ENCODE measurements at places on chromosomes 16 and 17. TPM values are rescaled to one million over a fixed set of nuclear protein-coding genes. Genes with fewer than 3 reads are reported as not detected.

GRCh38 chr17:14756479-14756878 lies 455.6 kb downstream of the HS3ST3B1 start:
- DNase-seq, result no peak

DNA sequence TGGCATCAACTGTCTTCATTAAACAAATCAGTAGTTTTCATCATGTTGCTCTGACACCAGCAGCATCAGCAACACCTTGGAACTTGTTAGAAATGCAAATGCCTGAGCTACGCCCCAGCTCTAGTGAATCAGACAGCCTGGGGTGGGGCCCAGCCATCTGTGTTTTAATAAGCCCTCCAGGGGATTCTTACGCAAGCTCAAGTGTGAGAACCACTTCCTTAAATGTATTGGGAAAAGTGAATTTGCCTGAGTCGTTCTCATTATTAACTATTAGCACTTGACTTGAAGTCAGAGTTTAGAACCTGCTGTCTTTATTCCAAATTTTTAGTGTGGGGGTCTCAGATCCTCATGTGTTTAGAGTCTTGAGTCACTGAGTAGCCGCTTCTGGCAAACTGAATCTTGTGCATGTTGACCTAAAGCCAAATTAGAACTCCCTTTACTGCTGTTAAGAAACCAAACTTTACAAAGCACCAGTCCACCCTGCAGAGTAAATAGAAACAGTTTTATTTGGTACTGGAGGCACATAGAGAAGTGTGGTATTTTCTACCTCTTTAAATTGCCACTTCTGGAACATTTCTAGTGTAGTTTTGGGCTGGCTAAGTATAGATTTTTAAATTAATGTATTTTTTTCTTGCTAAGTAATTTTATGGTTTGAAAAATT lies 137.4 kb upstream of the COX10 start:
- no peak for DNase-seq

GRCh38 chr17:59330053-59330942 lies 1.2 kb upstream of the YPEL2 start:
- no peak for DNase-seq

DNA sequence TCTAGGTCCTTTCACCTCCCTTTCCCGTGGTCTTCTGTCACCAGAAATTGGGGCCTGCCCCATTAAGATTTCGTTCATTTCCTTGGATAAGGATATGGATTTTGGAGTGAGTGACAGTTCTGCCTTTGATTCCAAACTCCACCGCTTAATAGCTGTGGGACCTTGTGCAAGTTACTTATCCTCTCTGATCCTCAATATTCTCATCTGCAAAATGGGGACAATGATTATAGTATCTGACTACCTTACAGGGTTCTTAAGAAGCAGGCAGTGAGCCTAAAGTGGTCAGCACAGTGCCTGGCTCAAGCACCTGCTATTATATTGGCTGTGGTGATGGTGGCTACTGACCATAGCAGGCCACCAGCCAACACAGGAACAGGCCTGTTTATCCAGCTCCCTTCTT lies 15.6 kb downstream of the TBKBP1 start:
- no peak for DNase-seq

TMEM106A gene
- total RNA-seq, result 8.8 TPM

RND2 gene
- total RNA-seq, result 0.04 TPM

TERB1 gene
- 0.20 TPM for total RNA-seq
